Globus pallidus (tissue), 1 donor: ENCODE measurements at places on chromosomes 3 and 15.

DNA sequence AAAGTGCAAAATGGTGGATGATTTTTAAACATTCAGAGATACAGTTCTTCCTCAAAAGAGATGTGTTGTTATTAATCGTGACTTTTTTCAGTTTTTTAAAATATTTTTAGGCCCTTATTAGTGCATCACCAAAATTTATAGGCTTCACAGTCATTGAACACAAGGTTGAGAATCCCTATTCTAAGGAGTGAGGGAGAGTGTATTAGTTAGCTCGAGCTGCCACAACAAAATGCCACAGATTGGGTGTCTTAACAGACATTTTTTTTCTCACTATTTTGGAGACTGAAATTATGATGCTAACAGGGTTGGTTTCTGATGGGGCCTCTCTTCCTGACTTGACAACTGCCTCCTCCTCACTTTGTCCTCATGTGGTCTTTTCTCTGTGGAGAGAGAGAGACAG, 145.9 kb upstream of the TPRG1 start:
- no peak for DNase-seq

- no peak for DNase-seq
Measured at GRCh38 chr3:129065720-129066073, 5.1 kb downstream of the GP9 start.

DNA sequence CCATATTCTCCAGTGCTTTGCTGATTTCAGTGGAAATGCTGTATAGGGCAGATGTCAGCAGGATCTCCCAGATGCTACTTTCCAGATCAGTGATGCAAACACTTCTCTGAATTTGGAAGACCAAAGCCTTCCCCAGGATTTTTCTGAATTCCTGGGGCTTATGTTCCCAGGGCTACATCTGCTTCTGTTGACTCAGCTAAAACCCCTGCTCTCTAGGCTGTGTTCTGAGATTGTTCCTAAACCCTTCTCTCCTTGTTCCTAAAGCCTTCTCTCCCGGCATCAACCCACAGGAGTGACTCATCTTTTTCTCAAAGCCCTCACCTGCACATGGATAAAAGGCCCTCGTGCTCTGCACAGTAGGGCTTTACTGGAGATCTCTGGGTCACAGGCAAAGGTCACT, 35.5 kb downstream of the FAH start:
- DNase-seq = no peak

DNA sequence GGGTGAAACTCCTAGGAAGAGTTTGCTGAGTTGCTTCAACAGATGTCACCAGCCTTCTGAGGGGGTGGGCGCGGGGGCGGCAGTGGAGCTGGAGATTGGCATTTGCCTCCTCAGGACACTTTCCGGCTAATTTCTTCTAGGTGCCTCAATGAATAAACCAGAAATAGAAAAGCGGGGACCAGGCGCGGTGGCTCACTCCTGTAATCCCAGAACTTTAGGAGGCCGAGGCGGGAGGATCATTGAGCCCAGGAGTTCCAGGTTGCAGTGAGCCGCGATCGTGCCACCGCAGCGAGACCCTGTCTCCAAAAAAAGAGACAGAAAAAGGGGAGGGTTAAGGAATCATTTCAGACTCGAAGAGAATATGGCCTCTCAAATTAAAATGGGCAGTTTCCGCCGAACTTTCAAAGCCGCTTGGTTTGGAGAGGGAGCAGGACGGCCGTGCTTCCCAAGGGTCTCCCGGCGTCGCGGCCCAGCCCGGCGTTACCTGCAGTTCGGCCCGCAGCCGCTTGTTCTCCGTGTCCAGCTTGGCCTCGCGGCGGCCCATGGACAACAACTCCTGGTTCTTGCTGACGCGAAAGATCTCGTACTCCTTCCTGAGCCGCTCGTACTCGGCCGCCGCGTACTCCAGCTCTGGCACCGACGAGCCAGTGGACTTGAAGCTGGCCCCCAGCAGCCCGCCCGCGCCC, 587 bp downstream of the NPHP3 start:
- DNase-seq = no peak

DNA sequence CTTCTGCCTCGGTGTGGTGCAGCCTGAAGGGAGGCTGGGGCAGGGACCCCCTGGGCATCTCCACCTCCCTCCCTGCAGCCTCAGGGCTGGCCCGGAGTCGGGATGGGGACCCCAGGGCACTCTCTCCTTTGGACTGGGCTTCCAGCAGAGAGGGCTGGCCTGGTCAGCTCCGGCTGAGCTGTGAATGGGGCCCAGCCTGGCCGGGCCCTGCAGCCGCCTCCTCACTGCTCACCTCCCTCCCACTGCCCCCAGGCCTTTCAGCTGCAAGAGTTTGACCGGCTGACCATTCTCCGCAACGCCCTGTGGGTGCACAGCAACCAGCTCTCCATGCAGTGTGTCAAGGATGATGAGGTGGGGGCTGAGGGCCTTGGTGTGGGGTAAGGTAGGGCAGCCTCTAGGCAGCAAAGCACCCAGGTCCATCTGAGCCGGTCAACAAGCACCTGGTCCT, 36.0 kb downstream of the PSTPIP1 start:
- DNase-seq = no peak

DNA sequence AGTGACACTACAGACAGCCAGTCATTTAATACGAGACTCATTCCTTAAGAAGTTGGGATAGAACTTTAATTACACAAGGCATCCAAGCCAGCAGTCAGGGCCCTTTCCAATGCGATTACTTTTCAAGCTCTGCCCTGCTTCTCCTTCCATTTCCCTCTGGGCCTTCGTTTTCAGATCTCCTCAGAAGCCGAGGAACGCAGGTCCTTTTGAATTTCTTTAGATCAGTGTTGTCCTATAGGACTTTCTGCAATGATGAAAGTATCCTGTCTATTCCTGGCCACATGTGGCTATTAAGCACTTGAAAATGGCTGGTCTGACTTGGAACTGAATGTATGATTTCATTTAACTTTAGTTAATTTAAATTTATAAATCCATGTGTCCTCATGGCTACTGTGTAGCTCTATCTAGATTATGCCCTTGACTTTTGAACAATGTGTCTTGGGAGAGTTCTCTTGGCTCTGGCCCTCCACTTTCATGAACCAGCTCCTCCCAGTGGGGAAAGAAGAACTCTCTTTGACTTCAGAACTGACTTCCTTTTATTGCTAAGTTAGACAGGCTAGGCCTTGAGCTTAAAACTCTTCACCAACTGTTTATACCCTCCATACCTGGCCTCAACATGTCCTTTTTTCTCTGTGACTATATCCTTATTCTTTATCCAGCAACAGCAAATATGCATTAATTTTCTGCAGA, 22.6 kb downstream of the TGFBR2 start:
- DNase-seq = peak; percentile 53

DNA sequence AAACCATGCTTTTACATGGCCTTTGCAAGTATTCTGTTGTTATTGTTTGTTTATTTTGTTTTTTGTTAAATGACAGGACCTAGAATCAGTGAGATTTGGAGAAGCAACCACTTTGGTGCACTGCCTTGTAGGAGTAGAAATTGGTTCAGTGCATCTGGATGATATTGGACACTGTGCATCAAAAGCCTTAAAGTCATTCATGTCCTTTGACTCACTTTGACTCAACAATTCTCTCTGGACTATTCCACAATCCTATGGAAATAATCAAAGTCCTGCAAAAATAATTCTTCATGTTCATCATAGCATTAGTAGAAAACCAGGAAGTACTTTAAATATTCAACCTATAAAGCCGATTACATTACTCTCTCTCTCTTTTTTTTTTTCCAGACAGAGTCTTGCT, 224.8 kb downstream of the ABHD5 start:
- no peak for DNase-seq

DNA sequence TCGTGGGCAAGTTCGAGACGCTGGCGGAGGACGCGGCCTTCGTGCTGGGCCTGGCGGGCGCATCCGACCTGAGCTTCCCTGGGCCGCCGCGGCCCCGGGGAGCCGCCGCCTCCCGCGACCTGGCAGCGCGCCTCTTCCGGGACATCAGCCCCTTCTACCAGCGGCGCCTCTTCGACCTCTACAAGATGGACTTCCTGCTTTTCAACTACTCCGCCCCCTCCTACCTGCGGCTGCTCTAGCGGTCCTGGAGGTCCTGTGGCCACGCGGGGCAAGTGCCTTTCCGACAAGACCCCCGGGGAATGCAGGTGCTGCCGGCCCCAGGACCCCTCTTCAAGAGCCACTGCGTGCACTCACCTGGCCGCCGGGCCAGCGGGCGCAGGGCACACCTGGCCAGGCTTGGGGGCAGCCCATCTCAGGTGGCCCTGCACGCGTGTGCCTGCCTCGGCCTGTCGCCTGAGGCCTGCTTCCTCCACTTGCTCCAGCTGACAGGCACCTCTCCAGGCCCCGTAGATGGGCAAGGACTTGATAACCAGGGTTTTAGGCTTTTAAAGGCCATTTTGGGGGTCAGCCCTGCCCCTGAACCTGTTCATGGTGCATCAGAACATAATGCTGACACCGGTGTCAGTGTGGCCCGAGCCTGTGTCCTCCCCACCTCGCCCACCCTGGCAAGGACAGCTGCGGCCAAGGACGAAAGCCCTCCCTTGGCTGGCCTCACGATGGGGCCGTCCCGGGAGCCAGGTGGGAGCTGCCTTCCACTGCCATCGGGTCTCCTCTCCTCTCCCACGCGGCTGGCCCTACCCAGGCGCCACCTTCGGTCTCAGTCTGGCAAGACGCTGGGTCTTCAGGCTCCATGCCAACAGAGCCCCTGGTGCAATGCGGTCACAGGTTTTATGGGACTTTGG, 16.1 kb downstream of the C3orf22 start:
- no peak for DNase-seq

DNA sequence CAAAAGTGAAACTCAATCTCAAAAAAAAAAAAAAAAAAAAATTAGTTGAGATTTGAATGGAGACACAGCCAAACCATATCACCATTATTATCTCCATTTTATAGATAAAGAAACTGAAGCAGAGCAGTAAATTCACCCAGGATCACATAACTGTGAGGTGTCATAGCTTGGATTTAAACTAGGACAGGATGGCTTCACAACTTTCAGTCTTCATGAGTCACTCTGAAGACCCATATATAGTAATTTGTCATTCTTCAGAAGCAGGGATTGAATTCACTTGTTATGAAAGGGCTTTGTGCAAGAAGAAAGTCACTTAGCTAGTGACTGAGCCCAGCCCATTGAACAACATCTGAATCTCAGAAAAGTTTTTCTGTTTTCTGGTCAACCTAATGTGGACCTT, 60.5 kb upstream of the LRIG1 start:
- no peak for DNase-seq

GRCh38 chr3:148093753-148094152, 604.0 kb upstream of the AGTR1 start:
- DNase-seq = no peak

- DNase-seq = peak; percentile 38
Measured at GRCh38 chr15:86082619-86083380, 3.1 kb downstream of the AGBL1 start.

DNA sequence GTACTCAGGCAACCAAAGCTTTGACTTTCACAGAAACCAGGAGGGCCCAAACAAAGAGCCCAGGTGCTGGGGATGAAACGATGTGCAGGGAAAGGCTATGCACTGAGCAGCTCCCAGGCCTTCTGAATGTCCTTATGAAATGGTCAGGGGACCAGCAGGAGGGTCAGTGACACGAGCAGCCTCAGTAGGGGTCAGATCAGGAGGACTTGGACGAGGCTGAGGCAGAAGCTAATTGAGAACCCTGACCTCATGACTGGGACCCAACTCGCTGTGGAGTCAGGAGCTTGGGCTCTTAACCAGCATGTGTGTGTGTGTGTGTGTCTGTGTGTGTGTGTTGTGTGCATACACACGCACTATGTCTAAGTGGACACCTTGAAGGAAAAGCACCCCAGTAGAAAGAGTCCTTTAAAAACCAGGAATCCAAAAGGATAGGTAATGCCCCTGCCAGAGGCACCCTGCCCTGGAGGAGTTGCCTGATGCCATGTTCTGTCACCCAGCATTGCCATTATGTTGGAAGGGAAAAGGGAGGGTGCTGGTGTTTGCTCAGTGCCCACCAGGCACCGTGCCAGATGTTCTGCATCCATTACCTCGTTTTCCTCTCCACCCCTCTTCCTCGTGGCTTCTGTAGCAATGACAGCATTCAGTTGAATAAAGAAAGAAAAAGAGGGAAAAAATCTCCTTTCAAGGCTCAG, 50.9 kb downstream of the CORO2B start:
- no peak for DNase-seq

DNA sequence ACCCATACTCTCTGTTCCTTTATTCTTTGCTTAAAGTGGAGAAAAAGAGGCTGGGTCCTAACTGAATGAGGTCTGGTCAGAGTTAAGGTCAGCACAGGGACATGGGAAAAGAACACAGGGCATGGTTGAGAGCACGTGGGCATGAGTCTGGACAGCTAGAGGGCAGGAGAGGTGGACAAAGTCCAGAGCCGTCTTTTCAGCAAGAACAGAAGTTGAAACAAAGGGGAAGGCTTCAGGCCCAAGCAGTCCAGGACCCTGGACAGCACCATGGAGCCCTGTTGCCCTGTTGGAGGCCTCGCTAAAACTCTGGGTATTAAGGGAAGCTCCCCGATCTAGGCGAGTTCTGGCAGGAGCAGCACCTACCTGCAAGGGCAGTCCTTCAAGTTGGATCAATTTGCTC, 50.7 kb downstream of the XYLB start:
- no peak for DNase-seq

DNA sequence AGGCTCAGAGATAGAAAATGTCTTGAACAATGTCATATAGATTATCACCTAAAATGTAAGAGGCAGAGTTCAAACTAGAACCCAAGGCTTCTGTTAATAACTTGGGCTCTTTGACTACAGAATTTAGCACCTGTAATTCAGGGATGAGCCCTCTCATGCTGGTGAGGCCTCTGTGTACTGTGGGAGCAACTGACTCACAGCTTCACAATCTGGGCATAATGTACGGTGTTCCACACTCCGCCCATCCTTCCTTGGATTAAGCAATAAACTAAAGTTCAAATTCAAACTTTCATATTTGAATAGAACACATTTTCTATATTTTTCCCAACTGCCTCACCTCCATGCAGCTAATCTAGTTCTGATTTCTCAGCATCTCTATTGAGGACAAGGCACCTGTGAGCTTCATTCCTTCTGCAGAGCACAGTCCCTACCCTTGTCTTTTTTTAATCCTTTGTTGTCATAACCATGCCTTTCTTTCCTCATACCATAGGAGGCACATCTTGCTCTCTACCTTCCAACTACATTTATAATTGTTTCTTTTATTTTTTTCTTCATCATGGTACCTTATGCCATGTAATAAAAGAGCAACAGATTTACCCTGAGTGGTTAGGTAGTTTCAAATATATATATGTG, 392.1 kb downstream of the NLGN1 start:
- no peak for DNase-seq

DNA sequence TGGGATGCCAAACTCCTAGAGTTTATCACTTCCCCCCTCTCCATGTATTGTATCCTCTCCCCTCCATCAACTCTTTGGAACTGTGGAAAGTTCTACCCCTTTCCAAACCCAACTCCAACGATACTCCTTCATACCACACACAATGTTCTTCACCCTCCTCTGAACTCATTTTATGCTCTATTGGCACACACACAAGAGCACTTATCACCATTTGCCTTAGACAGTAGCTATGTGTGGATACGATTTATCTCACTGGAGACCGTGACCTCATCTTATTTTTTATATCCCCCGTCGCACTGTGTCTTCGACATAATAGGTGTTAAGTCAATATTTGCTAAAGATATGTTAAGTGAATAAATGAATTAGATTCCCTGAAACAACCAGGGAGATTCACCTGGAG, 316.5 kb upstream of the PROK2 start:
- DNase-seq = no peak
